ENCODE measurements at places on chromosomes 3 and 15.

- DNase-seq, result no peak
Measured at GRCh38 chr3:34969513-34969912, 669.8 kb upstream of the ARPP21 start.

DNA sequence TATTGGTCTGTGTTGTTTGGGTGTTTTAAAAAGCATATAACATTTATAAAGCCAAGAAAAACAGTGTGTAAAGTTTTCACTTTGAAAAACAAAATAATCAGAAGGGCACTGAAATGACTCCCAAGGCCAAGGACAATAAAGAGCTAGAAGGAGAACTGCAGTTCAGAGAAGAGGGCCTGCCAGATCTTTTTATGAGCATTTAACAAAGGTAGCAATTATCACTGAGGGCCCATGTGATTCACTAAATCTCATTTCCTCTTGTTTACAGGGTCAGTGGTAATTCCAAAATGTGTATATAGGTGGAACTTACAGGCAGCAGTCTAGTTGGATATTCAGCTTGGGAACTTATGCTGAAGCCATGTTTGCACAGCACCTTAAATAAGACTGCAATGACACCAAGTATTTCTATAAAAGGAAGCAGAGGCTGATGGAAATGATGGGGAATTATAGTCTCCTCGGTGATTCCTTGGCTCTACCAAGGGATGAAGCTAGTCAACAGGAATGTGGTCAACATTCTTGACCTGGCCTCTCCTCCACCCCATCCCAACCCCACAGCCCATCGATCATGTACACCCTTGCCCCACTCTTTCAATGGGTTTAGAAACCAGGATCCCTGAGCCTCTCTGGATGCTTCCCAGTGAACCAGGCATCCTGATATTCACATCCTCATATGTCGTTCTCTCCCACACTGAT is 54.4 kb upstream of the THUMPD3 start:
- no peak for DNase-seq

- no peak for DNase-seq
Measured at GRCh38 chr15:96766366-96766765, 435.9 kb downstream of the NR2F2 start.

DNA sequence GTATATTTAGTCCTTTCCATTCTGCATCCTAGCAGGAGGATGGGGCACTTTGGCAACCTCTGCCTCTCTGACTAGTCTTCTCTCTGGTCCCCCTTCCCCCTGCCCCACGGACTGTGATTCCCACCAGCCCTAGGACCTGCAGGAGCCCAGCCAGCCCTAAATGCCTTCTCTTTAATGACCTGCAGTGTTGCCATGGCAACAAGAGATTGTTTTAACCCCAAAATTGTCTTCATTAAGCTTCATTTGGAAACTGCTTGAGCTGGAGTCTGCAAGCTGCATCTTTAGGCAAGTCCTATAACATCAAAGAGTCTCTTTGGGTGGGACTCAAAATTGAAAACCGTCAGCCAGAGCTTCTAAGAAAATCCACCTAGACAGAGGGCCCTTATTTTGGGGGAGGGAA is 59.7 kb upstream of the ANKRD34C start:
- DNase-seq, result no peak

DNA sequence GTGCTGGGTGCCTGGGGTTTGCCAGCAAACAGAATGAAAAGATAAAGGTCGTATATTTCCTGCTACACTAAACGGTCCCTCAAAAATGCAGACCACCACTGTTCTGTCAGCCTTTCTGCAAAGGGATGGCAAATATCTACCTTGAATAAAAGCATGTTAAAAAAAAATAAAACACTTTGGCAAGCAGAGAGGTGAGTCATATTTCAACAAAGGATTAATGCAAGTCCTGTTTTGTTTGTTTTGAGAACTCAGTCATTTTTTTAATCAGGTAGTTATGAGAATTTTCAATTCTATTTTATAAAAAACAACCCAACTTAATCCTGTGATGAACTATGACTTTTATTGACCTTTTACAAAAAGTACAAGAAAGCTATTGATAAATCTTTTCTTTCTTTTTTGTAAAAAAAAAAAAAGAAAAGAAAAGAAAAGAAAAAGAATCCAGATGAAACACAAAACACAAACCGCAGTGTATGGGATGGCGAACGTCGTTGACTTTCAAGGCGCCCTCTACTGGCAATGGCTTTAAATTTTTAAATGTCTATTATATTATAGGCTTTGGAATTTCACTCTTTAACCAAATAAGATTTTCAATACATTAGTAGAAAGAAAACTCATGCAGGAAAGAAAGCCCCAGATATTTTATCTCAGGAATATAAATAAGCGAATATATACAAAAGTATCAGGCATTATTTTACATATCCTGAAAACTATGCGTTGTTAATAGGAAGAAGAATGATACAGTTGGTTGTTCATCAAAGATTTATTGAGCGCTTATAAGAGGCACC is 87.8 kb downstream of the NCEH1 start:
- peak; percentile 65 for DNase-seq

GRCh38 chr3:149706905-149707304 is 45.4 kb downstream of the COMMD2 start:
- DNase-seq, result no peak

DNA sequence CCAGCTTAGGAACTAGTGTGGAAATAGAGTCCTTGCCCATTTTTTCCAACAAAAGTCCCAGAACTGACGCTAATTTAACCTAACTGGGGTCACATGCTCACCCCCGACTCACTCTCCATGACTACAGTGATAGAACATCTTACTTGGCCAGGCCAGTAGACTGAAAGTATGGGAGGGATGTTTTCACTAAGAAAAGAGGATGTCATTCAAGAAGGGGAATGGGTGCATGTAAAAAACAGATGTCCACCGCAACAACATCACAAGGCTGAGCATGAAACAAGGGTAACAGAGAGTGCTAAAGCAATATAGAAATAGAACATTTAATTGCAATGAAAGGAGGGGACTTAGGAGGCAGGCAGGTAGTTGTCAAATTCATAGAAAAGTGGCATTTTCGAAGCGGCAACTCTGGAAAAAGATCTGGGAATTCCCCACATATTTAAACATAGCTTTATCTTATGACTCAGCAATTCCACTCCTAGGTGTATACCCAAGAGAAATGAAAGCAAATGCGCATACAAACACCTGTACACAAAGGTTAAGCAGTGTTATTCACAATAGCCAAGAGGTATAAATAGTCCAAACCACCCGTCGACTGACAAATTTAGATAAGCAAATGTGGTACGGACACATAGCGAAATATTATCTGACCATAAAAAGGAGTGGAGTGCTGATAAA is 41.1 kb upstream of the UBE2E2 start:
- DNase-seq, result no peak

DNA sequence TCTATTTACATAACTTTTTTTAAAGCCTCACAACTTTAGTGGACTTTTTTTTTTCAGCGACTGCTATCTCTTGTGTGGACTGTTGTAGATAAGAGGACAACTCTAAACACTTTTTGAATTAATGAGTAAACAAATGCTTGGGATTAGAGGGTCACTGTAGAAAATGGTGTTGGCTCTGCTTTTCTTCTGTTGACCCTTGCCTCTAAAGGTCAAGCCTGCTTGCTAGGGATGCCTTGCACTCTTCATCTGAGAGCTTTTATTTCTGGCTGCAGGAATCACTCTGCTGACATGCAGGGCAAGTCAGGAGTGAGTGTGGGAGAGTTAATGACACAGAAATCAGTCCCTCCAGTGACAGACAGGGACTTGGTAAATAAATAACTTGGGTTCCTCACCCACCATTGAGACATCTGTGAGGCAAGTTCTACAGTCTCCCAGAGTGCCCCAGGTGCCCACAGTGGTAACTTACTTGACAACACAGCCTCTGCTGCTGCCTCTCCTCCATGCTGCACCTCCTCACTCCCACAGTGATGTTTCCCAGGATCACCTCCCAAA is 390.1 kb downstream of the IL20RB start:
- DNase-seq, result no peak

GRCh38 chr15:99305761-99306505 is 54.7 kb downstream of the LRRC28 start:
- DNase-seq, result no peak

DNA sequence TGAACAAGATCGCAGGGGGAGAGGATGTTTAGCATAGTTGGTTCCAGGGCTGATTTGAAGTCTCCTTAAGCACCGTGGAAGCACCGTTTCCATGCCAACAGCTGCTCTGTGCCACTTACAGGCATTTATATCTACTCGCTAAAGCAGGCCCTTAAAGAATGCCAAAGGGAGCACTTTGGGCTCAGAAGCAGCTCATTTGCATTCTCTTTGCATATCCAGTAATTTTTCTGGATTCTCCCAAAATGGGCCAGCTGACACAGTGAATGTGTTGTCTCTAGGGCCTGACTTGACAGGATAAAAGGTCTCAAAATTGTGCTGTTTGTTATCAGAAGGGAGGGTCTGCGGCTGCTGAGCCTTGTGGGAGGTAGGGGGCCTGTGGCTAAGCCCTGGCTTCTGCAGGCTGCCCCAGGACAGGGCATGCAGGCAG is 138.6 kb downstream of the FBLN2 start:
- no peak for DNase-seq

- DNase-seq, result no peak
Measured at GRCh38 chr3:25503898-25504301, 75.8 kb downstream of the RARB start.

DNA sequence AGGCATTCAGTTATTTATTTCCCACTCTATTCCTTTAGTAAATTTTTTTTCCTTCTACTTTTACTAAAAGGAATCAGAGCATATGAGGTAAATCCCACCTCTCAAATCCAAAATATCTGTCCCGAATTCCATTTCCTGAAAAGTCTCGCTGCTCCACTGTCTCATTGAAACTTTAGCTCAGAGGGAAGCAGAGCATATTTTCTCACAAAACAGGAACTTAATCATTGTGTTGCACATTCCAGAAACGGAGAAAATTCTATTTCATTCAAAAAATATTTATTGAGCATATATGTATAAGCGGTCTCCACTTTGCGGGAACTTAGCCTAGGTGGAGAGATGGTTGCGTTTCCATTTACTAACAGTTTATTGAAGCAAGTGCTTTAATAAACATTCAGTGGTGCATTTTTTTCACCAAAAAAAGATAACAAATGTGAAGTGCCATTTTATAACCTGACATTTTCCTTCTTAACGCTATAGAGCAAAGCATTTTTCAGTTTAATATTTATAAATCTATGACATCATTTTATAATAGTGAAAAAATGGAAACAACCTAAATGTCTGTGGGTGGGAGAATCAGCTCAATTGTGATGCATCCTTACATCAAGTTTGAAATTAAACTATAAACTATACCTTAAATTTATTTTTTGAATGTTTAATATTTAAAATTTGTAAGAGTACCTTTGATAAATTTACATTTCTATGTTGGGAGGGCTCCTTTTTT is 67.2 kb upstream of the CSTA start:
- DNase-seq, result no peak

DNA sequence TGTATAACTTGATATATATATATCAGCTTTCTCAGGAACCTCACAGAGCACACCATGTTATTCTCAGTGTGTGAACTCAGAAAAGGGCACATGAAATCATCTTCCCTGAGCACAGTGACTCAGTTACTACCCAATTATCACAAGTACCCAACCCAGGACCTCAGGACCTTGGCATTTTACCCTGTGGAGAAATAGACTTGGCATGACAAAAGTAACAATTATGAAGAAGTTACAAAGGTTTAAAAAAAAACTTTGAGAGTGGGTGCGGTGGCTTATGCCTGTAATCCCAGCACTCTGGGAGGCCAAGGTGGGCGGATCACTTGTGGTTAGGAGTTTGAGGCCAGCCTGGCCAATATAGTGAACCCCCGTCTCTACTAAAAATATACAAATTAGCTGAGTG is 52.4 kb downstream of the ONECUT1 start:
- DNase-seq, result no peak

GRCh38 chr15:63274427-63274826 is 3.0 kb upstream of the APH1B start:
- peak; percentile 15 for DNase-seq

GRCh38 chr15:40250771-40251483 is 12.1 kb downstream of the PAK6 start:
- no peak for DNase-seq

DNA sequence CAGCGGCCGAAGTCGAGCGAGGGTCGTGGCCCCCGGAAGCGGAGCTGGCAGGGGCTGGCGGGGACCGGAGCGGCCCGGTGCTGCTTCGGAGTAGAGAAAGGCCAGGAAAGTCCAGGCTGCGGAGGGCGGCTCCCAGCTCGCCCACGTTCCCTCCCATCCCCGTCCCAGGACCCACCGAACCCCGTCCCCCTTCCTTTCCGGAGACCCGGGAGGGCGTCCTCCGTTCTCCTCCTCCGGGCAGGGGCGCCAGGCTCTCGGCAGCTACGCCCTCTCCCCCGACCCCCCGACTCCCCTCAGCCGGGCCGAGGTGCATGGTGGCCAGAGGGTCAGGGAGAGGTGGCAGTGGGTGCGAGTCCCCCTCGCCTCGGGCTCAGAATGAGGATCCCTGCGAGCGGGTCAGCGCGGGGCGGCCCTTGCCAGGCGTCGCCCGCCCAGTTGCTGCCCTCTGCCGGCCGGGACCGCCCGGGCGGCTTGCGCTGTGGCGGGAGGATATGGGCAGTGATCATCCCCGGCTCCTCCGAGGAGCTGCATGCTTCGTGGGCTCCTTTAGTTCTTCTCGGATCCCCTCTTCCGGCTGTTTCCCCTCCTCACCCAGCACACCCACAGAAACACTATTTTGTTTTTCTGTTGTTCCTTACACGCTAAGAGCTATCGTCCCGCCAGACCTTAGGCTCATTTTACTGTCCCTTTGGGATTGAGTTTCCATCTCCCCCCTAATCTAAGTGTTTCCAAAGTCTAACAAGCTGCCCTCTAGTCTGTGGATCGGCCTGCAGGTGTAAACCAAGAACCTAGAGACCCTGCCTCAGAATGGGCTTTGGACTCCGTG is 744 bp upstream of the ALDH1A2 start:
- peak; percentile 6 for DNase-seq

DNA sequence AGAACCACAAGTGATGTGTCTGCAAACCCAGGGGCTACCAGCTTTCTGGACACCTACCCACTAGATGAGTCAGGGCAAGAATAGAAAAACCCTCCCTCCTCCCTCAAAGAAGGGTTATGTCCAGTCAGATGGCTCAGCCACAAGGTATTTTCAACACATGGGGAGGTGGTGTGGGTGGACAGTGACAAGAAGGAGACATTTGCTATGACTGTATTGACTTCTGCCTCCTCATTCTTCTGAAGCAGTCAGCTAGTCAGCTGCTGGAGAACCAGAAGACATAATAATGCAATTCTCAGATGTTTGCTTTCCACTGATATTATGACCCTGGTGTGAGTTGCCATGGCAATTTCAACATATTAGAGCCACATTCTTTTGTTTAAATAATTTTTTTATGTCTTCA is 66.7 kb upstream of the GOLGA8B start:
- DNase-seq, result no peak

Measured in CD4-positive, alpha-beta T cell treated with Interleukin-4 for 4 hours (primary cell).